ENCODE measurements at places on chromosomes 12 and 14.

- DNase-seq = no peak
Observed at GRCh38 chr12:120125792-120126634, 9.5 kb upstream of the RAB35 start.

DNA sequence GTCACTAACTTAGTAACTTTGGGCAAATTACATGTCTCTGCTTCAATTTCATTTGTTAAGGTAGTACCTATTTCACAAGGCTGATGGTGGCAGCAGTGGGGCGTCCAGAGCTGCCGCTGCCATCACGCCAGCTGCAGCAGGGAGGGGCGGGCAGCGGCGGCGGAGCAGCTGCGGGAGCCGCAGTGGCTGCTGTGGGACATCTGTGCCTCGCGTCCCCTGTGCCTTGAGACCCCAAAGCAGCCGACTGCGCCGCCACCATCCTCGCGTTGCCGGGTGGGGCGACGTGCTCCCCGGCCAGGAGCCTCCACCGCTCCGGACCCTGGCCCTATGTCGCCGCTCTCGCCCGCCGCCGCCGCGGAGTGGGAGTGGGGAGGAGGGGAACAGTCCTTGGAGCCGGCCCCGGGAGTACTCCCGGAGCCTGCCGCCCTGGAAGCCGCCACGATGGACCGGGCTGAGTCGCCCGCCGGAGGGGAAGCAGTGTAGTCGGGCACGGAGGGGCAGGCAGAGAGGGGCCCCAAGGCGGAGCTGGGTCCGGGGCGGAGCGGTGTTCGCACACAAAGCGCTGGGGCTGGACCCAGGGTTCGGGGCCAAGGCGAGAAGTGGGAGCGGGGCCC is 51.4 kb downstream of the A2M start:
- DNase-seq = peak; percentile 32

GRCh38 chr12:116651089-116651488 is 86.8 kb downstream of the SPRING1 start:
- no peak for DNase-seq

GRCh38 chr12:107320929-107321631 is 227.7 kb upstream of the CRY1 start:
- DNase-seq = peak; percentile 88

GRCh38 chr12:87216436-87216835 is 812.8 kb downstream of the C12orf50 start:
- DNase-seq = no peak

GRCh38 chr14:54579621-54580020 is 12.7 kb downstream of the SAMD4A start:
- no peak for DNase-seq

GRCh38 chr12:6554168-6555017 is 1.4 kb downstream of the IFFO1 start:
- DNase-seq = peak; percentile 61

- no peak for DNase-seq
Observed at GRCh38 chr14:63897721-63898163, 44.9 kb downstream of the SYNE2 start.

GRCh38 chr12:87991483-87991882 is 37.7 kb downstream of the C12orf50 start:
- no peak for DNase-seq

- DNase-seq = peak; percentile 73
Observed at GRCh38 chr12:53219956-53220693, 11.9 kb downstream of the RARG start.

GRCh38 chr12:94575645-94576403 is 74.5 kb downstream of the TMCC3 start:
- no peak for DNase-seq

GRCh38 chr12:27823038-27823437 is 43.0 kb upstream of the MANSC4 start:
- DNase-seq = no peak

GRCh38 chr12:48572326-48572725 is 2.5 kb upstream of the LALBA start:
- DNase-seq = no peak

DNA sequence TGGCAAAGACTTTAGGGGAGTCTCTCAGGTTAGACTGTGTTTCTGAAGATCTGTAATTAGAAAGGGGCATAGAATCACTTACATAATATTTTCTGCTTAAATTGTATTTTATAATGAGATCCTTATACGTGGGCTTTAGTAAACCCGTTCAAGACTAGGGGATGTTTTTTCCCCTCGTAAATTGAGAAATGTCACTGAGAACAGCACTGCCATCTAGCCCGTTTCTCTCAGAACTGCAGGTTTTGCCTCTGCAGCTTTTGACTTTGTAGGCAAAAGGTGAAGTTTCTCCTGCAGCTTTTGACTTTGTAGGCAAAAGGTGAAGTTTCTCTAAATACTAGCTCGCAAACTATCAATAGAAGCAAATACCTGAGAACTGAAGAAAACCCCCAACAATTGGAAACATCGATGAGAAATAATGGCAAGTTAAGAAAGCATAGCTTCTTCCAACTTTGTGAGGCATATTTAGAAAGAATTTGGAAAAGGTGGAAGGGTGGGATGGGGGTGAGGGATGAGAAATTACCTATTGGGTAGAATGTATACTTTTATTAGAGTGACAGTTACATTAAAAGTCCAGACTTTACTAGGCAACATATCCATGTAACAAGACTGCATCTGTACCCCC is 9.9 kb upstream of the ASPG start:
- DNase-seq = no peak

DNA sequence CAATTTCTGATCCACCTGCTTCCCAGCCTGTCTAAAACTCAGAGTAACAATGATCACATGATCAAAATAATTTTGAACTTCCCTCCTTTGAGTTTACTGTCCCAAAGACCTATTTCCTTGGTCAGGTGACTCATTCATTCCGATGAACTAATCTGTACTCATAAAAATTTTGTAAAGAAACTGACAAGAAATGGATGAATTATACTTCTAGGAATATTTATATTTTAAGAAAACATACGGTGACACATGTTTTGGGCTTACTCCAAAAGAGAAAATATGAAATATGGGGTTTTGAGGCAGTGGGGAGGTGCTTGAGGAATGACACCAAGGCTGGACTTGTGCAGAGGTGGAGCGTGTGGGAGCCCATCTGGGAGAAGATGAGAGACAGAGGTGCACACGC is 42.0 kb downstream of the GUCY2C start:
- no peak for DNase-seq
